ENCODE measurements at places on chromosomes 2 and 18.

DNA sequence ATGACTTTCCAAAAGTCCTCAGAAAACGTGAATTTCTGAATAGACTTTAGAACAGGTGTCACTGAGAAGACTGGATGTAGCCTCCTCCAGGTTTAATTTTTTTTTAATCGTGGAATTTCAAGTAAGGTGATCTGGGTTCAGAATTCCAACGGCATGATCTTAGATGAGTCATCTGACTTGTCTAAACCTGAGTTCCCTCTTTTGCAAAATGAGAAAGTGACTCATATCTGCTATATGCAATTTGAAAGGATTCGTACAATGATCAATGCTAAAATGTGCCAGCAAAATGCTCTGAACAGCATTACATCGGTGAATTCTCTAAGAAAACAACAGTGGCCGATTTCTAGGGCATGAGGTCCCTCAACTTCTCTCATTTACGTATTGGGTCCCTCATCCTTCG is 69.1 kb upstream of the ZNF516 start:
- no peak for DNase-seq

DNA sequence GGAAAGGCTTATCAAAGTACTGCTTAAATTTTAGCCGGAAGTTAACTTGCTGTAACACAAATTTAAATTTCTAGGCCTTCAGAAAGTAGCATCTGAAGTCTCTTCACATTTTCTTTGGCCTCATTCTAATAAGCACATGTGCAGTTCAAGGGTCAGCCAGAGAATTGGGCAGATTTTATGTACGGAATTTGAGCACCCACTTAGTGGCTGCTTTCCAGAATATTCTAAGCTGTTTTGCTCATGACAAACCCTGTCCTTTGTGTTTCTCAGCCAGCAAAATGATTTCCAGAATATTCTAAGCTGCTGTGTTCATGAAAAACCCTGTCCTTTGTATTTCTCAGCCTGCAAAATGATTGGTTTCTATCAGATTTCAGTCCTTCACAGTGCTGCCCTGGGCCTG is 225.0 kb upstream of the DOK6 start:
- DNase-seq, result no peak

GRCh38 chr2:241724259-241724974 is 10.0 kb upstream of the D2HGDH start:
- DNase-seq, result no peak

- DNase-seq, result no peak
Measured at GRCh38 chr2:186130748-186131641, 355.1 kb upstream of the ZC3H15 start.

DNA sequence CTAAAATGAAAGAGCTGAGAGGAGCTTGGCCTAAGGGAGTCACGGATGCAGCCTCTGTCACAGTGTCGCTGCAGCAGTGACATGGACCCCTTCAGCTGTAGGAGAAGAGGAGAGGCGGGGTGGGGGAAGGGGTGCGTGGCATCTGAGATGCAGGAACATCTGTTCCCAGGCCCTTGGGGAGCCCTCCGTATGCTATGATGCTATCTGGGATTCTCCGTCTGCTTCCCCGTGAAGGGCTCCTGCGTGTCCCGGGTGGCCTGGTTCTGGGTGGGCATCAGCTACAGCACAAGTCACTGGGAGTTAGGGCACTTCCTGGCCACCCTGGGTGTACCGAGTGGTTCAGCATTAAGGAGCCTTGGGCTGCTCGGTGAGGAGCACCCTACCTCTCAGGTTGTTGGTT is 35.6 kb upstream of the B3GNT7 start:
- DNase-seq, result no peak

DNA sequence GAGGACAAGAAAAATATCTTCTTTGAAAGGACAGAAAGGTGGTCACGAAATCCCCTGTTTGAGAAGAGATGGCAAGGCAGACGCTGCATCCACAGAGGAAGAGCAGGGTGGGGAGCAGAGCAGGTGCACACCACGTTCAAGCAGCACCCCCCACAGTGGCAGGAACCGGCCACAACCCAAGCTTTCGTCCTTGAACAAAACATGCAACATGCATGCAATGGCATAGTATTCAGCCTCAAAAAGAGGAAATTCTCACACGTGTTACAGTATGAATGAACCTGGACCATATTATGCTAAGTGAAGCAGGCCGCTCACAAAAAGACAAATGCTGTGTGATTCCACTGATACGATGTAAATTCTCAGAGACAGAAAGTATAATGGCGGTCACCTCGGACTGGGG is 51.4 kb downstream of the CMPK2 start:
- no peak for DNase-seq

- DNase-seq, result no peak
Measured at GRCh38 chr18:8868779-8869415, 163.5 kb downstream of the MTCL1 start.

GRCh38 chr18:45063246-45064038 is 382.8 kb downstream of the SETBP1 start:
- no peak for DNase-seq

- no peak for DNase-seq
Measured at GRCh38 chr2:85708641-85709040, 14.5 kb downstream of the GNLY start.

GRCh38 chr2:21118302-21118920 is 5.4 kb upstream of the TDRD15 start:
- no peak for DNase-seq

DNA sequence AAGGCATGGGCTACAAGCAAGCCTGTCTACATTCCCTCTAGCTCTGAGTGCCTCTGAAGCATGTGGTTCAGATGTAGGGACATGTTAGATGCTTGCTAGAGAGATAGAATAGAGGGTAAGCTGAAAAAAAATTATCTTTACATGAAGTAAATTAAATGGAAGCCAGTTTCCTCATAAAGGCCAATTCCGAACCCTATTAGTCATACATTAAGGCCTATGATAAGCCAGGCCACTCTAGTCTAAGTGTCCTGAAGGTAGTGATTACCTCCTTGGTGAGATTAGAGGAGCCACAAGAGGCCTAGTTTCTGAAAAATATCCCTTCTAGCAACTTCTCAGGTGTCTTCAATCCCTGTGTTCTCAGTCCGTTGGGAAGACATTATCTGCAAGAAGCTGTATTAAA is 72.4 kb upstream of the NPAS2 start:
- no peak for DNase-seq

DNA sequence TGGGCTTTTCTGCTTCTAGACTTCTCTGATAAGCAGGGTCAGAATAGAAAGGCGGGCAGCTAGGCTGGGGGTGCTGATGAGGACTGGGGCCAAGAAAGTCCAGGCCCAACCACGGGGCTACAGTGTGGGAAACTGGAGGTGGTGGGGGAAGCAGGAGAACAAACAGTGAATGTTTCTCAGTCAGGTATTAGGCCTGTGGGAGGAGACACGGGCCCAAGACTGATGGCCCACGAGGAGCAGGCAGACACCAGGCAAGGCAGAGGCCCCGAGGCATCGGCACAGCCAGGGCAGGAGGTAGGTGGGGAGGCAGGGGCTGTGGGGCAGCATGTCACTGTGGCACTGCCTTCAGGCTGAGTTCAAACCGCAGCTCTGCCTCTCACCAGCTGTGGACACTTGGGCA is 40.7 kb downstream of the KCNIP3 start:
- no peak for DNase-seq

DNA sequence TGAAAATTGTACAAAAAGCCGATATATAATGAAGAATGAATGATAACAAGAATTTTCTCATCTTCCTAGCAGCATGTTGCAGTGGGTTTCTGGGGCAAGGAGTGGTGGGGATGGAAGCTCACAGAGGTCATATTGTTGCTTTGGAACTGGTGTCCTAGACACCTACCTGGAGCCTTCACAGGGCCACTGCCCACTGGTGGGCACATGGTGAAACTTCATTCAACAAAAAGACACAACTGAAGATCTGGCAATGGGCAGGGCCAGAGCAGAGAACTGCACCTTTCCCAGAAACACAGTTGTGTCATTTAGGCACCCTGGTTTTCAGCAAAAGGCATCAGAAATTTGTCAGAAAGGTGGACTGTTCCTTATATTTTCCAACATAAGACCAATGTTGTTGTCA is 115.3 kb downstream of the FHOD3 start:
- no peak for DNase-seq

- no peak for DNase-seq
Measured at GRCh38 chr2:50290718-50291117, 741.2 kb downstream of the NRXN1 start.

DNA sequence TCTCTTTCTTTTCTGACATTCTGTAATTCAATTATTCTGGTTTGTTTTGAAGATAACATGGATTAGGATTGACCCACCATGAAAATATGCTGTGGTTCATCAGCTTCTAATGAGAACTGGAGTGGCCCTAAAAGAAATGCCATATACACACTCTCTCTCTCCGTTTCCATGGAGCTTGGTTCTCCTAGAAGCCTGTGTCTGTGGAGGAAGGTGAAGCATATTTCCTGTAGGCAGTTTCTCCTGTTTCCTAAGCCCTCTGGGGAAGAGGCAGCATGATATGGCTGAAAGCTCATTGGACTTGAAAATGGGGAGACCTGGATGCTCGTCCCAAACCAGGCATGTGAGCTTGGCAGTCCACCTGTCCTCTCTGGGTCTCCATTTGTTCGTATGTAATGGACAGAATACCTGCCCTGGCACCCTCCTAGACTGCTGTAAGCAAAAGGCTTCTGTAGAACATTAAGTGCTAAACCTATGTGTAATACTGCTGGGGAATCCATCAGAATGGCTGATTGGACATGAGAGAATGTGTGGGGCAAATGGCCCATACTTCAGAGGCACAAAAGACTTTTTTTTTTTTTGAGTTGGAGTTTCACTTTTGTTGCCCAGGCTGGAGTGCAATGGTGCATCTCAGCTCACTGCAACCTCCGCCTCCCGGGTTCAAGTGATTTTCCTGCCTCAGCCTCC is 75.3 kb upstream of the PPP1CB start:
- no peak for DNase-seq

DNA sequence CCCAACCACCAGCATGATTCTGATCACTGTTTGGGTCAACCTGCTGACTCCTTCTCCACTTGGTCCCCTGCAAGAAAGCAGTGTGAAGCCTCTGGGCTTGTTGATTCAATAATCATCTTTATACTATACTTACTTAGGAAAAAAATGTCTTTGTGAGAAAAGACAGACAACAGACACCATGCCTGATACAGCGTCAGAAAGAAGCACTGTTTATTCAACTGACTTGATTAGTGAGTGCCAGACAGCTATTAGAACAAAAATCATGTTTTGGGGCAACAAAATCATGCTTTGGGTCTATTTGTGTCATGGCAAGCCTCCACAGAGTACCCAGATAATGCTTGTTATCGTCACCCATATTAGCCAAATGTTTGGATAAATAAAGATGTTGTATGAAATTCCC is 58.7 kb upstream of the ATL2 start:
- no peak for DNase-seq

Measured in CD4-positive, alpha-beta T cell treated with Interferon gamma for 1 hour (primary cell).